ENCODE measurements at places on chromosomes 2 and 18.
A peak's percentile ranks its signal among the peaks of the same experiment; 100 is the strongest.

- no peak for DNase-seq
Observed at GRCh38 chr2:44277541-44277940, 2.3 kb downstream of the SLC3A1 start.

GRCh38 chr2:132825601-132826000 lies 155.6 kb upstream of the LYPD1 start:
- no peak for DNase-seq

DNA sequence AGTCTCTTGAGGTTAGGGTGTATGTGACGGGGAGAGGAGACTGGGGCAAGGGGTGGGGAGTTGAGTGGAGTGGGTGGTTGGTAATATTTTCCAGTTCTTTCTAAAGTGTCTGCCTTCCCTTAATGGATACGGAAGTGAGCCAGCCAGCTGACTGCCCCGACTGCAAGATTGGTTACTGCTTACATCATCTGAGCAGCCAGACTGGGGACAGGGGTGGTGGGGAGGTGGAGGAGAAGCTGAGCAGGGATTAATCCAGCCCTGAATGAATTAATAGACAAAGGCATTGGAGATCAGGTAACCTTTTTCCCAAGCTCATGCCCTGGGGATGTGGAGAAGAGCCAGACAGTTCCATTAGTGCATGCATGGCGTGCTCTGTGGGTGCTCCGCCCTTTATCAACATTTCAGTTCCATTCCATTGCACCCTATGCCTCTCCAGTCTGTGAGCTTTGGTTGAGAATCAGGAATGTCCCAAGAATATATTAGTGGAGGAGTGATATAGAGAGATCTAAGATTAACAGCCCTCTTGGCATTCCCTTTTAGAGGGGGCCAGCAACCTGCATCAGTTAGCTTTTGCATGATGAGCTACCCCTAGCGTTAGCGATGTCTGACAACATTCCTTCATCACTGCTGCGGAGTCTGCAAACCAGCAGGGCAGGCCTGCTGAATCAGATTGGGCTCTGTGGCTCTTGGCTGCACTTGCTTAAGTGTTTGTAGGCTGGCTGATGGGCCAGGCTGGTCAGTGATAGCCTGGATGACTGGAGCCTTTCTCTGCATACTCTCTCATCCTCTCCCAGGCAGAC lies 67.4 kb downstream of the TNP1 start:
- peak; percentile 85 for DNase-seq

- no peak for DNase-seq
Observed at GRCh38 chr18:58525928-58526424, 102.9 kb downstream of the ALPK2 start.

GRCh38 chr18:41886126-41886807 lies 68.8 kb upstream of the PIK3C3 start:
- no peak for DNase-seq

- no peak for DNase-seq
Observed at GRCh38 chr18:58269931-58270330, 225.9 kb downstream of the NEDD4L start.

DNA sequence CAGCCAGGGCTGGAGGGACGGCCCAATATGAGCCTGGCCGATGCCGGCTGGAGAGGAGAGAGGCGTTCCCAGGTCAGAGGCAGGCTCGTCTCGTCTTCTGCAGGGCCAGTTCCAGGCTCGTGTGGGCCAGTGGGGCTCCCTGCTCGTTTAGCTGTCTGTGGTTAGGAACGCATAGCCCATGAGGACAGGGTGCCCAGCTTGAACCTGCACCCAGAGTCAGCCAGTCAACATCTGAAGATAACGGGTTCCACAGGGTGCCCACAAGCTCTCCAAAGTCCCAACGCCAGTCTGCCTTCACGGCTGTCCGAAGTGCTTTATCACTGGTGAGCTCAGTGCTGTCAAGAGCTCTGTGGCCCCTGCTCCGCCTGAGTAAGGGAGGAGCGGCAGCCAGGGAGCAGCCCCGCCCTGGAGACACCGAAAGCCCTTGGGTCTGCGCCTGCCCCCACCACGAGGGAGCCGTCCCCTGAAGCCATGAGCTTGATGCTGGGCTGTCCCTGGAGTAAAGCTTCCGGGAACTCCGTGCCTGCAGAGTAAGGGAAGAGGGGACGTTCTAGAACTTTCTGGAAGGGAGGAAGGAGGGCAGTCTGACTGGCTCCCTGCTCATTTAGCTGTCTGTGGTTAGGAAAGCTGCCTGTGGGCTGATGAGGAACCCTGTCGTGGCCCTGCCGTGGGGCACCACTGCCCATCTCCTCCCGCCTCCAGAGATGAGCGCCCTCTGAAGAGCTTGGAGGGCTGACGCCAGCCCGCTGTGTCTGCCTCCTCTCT lies 2.7 kb upstream of the HSBP1L1 start:
- no peak for DNase-seq

GRCh38 chr2:10278029-10278762 lies 24.5 kb upstream of the HPCAL1 start:
- DNase-seq, result peak; percentile 38

Measured in fibroblast of skin of abdomen (primary cell).